ENCODE measurements at places on chromosomes 16 and 17.

DNA sequence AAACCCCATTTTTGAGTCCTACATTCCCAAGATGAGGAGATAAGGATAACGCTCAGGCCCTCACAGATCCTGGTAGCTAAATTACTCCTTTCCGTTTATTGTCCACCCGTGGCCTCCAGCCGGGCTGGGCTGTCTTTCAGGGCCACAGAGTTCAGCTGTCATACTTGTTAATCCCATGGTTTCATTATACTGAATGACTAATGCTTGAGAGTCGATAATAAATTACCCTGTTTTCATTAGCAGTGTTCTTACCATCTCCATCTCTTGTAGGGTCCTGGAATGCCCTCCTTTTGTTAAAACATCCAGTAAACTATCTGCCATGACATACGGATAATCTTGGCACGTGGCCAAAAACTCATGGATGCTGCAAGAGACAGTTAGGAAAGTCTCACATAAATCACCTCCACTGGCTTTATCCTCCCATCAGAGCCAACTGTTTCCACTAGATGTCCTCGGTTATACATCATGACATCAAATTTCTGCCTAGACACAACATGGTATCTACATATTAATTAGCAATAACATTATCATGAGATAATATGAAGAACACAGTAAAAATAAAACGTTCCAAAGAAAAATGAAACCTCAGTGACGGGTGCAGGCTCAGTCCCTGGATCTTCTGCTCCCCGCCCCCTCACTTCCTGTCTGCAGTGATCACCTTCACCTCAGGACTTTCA is 45.3 kb downstream of the BRD7 start:
- no peak for DNase-seq

GRCh38 chr16:89122322-89122851 is 28.7 kb downstream of the ACSF3 start:
- DNase-seq = no peak

DNA sequence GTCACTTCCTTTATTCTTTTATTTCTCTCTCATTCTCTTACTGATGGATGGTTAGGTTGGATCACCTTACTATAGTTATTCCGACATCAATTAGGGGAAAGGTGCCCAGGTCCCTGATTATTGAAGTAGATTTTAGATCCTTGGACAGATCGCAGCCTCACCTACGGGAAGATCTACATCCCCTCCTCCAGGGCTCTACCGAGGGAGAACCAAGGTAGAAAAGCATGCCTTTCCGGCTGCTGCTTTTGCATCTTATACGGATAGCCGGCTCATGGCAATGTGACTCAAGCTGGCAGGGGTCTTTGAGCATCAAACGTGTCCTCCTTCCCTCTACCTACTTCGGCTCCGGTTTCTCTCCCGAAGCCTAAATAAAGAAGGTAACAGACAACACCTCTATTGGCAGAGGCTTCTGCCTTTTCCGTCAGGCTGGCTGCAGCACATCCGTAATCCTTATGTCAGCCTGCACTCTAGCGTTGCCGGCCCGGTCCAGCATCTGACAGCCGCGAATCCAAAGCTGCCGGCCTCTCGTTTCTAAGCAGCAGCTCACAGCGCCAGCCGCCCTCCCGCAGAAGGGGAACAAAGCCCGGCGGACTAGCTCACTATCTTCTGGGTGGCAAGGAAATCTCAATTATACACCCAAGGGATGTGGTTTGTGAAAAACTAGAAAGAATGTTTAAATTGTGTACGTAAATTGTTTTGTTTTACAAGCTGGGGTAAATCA is 46.9 kb downstream of the IRX6 start:
- DNase-seq = peak; percentile 3

- DNase-seq = no peak
Observed at GRCh38 chr16:78389009-78389498, 289.6 kb downstream of the WWOX start.

DNA sequence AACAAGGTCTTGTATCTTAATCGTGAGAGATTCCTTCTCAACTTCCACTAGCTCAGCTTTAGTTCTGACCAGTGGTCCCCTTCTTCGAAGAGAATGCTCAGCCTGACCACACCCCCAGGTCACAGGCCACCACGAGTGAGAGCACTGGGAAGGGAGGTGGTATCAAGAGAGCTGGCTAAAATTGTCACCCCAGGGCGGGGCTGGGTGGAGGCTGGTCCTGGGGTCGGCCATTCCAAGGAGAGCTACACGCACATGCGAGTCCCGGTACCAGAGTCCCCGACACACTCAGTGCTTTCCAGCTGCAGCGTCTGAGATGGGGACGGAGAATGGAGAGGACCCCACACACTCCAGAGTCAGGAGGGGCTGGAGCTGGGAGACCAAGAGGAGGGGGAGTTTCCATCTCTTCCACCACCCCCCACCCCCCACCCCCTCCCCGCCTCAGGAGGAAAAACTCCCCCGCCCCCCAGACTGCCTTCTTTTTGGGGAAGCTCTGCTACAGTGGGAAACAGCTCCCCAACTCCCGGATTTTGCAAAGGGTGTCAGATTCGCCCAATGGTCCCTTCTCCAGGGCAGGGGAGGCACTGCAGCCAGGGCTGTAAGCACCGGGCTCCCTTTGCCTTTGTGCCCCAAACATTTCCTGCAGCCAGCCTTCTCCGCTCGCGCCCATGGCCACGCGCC is 1.6 kb downstream of the C1QL1 start:
- no peak for DNase-seq

DNA sequence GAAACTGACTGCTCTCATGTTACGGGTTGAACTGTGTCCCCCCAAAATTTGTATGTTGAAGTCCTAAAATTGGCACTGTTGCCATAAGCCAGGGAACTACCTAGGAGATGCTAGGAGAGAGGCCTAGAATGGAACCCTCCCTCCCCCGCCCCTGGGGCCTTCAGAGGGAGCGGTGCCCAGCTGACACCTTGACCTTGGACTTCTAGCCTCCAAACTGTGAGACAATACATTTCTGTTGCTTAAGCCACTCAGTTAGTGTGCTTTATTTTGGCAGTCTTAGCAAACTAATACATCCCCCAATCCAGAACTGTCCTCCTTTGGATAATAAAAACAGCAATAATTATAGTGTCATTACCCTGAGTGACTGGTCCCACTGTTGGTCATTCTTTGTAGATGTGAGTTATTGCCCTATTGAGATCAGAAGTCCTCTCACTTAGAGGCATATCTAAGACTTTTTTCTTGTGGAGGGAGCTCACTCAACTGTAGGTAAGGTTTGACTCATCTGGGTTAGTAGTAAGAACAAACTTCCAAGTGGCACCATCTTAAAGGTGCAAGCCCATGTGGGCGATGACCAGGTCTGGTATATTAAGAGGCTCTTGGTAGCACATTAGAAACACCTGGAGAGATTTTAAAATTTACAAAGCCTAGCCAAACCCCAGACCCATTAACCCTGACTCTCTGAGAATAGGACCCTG is 93.0 kb upstream of the HLF start:
- no peak for DNase-seq

- no peak for DNase-seq
Observed at GRCh38 chr17:32626379-32626791, 139.6 kb downstream of the CDK5R1 start.

- peak; percentile 78 for DNase-seq
Observed at GRCh38 chr16:85275533-85276249, 163.4 kb upstream of the CIBAR2 start.

DNA sequence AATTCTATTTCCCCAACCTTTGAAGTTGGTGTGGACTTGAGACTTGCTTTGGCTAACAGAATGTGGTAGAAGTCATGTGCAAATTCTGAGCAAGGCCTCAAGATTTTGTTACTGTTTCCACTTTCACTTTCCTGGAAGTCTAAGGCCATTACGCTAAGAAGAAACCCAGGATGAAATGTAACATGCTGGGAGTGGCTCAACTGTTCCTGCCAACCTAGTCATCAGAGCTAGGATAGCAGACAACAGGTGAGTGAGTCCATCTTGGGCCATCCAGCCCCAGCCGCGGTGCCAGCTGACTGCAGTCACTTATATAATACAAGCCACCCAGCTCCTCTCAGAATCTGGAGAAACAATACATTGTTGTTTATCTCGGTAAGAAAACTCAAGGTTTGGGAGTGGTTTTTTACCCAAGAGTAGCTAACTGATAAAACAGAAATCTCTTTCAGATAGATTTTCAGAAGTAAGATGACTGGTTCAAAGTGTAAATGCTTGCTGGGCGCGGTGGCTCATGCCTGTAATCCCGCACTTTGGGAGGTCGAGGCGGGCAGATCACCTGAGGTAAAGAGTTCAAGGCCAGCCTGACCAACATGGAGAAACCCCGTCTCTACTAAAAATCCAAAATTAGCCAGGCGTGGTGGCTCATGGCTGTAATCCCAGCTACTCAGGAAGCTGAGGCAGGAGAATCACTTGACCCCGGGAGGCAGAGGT is 10.7 kb upstream of the STX4 start:
- no peak for DNase-seq

DNA sequence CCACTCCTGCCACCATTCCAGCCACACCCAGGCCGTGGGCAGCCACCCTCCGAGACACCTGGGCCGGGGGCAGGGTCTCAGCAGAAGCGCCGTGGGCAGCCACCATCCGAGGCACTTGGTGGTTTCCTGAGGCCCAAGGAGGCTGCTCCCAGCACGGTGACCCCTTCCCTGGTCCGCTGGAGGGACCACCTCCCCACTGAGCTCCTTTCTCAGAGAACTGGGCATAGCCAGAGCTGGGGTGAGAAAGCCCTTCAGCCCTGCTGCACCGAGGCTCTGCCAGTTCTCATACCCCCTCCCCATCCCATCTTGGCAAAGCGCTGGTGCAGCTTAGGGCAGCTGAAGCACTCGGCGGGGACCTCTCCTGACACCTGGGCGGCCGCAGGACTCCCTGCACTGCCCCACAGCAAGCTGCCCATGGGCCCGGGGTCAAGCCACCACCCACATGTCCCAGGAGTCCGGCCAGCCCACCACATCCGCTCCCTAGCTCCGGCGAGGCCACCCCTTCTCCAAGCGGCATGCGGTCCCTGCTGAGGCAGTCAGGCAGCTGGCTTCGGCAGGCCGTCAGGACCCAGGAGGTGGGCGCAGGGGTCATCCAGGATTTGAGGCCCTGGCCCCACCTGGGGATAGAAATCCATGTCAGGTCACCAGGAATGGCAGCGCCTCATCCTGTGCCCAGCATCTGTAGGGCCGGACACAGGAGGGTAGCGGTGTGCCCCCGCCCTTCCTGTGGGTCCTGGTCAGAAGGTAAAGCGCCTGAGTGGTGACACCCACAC is 1.3 kb upstream of the CYBA start:
- DNase-seq = no peak

GRCh38 chr17:75876938-75877751 is 1.2 kb downstream of the TRIM47 start:
- DNase-seq = peak; percentile 55

GRCh38 chr17:77286641-77287431 is 146.1 kb downstream of the SEC14L1 start:
- no peak for DNase-seq

GRCh38 chr16:87371261-87371866 is 12.2 kb downstream of the FBXO31 start:
- no peak for DNase-seq

DNA sequence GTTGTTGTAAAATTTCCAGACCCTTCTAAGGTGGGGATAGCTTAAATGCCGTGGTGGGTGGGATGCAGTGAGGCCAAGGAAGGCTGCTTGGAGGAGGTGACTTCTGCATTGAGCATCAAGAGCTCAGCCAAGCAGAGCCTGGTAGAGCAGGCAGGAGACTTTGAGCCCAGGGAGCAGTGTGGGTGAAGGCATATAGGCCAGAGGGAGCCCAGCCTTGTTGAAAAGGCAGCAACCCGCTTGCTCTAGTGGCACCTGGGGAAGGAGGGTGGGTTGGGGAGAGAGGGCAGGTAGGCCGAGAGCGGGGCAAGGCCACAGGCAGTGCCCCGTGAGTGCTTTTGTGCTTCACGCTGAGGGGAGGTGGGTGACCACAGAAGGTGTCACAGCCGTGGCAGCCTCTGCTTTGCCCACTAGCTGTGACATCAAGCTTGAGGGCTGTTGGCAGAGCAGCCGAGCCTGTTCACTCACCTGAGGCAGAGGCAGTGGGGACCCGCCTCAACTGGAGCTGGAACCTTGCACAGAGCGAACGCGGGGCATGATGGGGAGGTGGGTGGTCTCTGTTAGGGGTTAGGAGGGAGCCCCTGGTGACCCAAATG is 56.1 kb downstream of the IRF8 start:
- no peak for DNase-seq

GRCh38 chr17:5759501-5759925 is 175.2 kb upstream of the NLRP1 start:
- no peak for DNase-seq

- peak; percentile 4 for DNase-seq
Observed at GRCh38 chr16:23252310-23252709, 49.8 kb upstream of the SCNN1B start.

DNA sequence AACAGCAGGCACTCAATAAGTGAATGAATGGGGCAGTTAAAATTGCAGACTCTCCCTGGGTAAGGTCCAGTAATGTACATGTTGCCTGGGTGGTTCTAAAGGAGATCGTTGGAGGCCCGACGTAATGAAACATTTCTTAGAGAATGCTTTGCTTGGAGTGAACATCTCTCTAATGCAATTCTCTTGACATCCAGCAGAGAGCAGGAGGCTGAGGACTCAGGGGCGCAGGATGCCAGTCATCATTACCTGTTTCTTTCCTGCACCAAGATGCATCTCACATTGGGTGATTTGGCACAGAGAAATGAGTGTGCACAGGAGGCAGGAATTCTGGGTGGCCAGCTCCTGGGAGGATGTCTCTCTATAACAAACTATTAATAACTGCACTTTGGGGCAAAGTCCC is 130.3 kb upstream of the RBBP6 start:
- DNase-seq = no peak

GRCh38 chr16:21265104-21265837 is 12.8 kb downstream of the CRYM start:
- no peak for DNase-seq

- no peak for DNase-seq
Observed at GRCh38 chr17:39222866-39223834, 2.6 kb downstream of the STAC2 start.

- no peak for DNase-seq
Observed at GRCh38 chr17:68004201-68004600, 7.9 kb upstream of the C17orf58 start.

All from activated CD4-positive, alpha-beta T cell treated with anti-CD3 and anti-CD28 coated beads, Interleukin-2, amount 50 U/mL, for 48 hours (primary cell).